IMR-90 (cell line): ENCODE measurements at places on chromosomes 5 and 9. TPM values are rescaled to one million over a fixed set of nuclear protein-coding genes. Genes with fewer than 3 reads are reported as not detected.

GRCh38 chr9:124296094-124296493 lies 38.3 kb downstream of the NEK6 start:
- DNase-seq: no peak

- no peak for DNase-seq
These were observed 89.4 kb downstream of the ZNF474 start for GRCh38 chr5:122218778-122219177.

DNA sequence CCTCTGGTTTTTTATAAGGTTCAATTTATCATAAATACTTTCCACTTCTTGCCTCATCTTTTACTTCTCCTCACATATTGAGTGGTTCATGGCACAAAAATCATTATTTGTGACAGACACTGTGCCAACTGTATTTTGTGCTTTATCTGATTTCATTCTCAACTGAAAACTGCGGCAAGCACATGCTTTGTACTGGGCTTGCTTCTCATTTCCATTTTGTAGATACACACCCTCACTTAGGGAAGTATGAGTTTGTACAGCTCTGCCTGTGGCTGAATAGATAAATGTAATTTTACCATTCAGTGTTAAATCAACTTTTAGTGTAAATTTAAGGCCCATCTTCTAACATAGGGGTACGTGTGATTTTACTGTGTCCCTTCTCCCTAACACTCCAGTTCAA lies 83.6 kb downstream of the ANXA2R start:
- no peak for DNase-seq

GRCh38 chr5:36242534-36243485 lies 1.1 kb upstream of the NADK2 start:
- no peak for DNase-seq

Gene MSMP
- total RNA-seq: not detected in 2 replicates
